ENCODE measurements at places on chromosomes 4 and X.

DNA sequence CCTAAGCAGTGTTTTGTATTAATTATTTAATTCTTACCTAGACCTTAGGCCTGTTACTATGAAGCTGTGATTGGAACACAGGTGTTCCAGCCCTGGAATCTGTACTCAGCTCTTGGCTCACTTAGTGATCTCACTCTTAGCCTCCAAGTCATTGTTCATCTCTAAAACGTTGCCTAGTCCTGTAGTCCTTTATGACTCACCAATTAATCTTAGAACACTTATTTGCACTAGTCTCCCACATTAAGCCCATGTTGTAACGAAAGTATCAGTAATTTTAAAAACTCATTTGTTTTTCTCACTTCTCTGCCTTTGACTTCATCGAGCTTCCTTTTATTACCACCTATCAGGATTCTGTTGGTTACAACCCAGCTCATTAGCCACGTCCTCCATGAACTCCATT, 1224.7 kb upstream of the TENM3 start:
- DNase-seq, result no peak

- no peak for DNase-seq
These were observed 3.5 kb downstream of the FAT1 start for GRCh38 chr4:186719925-186720694.

GRCh38 chr4:158805635-158806471, 37.0 kb downstream of the FNIP2 start:
- DNase-seq, result no peak

DNA sequence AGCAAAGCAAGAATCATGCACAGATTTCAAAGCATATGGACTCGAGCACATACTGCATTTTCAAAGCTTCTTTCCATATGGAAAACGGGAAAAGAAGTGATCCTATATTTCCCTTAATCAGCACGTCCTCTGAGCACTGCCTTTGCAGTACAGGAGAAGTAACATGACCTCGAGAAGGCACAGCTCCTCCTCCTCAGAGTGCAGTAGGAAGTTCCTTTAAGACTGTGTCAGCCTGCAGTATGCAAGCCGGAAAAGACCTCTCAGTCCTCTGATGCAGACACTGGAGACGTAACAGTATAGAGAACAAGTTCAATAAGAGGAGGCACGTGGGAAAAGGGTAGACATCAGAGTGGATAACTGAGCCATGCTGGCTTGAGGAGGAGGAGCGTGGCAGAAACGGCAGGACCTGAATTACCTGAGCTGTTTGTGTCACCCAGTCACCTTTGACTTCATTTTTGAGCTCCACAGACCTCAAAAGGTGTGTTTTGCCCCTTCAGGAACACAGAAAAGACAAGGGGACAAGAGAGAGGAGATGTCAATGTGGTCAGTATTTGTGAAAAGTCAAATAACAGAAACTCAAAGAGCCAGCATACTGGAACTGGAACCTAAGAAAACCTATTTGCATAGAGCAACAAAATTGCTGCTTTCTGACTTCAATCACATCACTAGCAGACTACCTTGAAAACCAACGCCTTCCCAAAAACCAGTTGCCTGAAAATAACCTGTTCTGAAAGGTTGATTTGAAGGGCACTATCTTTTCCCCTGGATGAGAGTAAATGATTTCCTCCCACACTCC, 20.8 kb downstream of the IRF2 start:
- DNase-seq, result no peak

All from HCT116 (cell line).